ENCODE measurements at places on chromosomes 5 and 9. TPM values are rescaled to one million over a fixed set of nuclear protein-coding genes. Genes with fewer than 3 reads are reported as not detected.

ZNF300 gene
- 0.77 TPM for total RNA-seq

KCNN2 gene
- 1.3 TPM for total RNA-seq

DNA sequence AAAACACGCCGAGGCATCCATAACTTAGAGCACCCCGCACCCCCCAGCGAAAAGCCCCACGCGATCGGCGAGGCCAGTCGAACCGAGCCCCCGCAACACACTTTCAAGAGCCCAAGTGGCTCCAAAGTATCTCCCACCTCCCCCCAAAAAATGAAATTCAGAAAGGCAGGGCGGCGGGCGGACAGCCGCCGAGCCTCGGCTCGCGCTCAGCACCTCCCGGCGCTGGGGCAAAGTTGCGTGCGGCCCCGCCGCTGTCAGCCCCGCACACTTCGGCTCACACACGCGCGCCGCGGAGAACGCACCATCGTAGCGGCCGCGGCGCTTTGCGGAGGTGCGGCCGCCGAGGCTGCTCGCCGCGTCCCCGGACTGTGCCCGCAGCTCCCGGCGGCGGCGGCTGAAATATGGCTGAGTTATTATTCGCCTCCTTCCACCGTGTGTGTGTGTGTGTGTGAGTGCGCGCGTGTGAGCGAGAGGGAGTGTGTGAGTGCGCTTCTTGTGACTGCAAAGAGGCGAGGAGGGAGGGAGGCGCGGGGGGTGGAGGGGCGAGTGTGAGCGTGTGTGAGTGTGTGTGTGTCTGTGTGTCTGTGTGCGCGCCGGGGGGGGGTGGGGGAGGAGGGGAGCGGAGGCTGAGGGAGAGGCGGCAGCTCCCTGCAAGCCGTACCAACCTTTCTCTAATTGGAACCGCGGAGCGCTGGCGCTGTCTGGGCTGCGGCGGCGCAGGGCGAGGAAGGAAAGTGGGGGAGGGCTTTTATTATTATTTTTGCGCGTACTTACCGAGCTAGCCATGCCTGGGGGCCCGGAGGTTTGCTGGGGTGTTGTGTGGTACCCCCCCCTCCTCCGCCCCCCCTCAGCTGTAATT, 599 bp downstream of the MLLT3 start:
- no peaks in the 10 kb centered on the region for H3K36me3 ChIP-seq
- peak overlapping the region; percentile 81 for H3K27ac ChIP-seq
- no peaks in the 10 kb centered on the region for H3K27me3 ChIP-seq
- peak overlapping the region; percentile 71 for H3K4me3 ChIP-seq
- DNase-seq: peak; percentile 75

- DNase-seq: no peak
- no peaks in the 10 kb centered on the region for H3K36me3 ChIP-seq
- no peaks in the 10 kb centered on the region for H3K27me3 ChIP-seq
- no peak overlapping the region for H3K27ac ChIP-seq
- no peaks in the 10 kb centered on the region for H3K4me1 ChIP-seq
Observed at GRCh38 chr9:8674536-8674935, 875.0 kb upstream of the DMAC1 start.

DNA sequence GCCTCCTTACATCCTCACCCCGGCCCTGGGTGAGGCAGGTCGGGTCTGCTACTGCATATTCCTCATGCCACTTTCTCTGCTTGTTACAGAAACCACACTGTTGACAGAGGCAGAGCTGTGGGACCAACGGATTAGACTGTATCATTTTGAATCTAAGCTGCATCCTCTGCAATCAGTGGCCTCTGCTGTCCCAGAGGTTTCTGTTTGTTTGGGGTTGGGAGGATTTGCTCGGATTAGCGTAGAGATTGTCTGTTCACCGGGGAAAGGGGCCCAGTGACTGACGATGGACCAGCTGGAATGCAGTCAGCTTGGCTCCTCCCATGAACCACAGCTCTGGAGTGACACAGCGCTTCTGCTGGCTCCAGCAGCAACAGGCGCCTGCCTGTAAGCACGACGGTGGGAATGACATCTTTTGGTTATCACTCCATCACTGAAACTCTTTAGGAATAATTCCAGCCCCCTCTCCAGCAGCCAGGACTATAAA, 37.3 kb upstream of the ADRA1B start:
- no peaks in the 10 kb centered on the region for H3K27me3 ChIP-seq
- H3K36me3 ChIP-seq: no peaks in the 10 kb centered on the region
- peak; percentile 81 for DNase-seq
- H3K4me1 ChIP-seq: peaks cover 5% of the 10 kb centered on the region
- H3K4me3 ChIP-seq: no peak overlapping the region

DNA sequence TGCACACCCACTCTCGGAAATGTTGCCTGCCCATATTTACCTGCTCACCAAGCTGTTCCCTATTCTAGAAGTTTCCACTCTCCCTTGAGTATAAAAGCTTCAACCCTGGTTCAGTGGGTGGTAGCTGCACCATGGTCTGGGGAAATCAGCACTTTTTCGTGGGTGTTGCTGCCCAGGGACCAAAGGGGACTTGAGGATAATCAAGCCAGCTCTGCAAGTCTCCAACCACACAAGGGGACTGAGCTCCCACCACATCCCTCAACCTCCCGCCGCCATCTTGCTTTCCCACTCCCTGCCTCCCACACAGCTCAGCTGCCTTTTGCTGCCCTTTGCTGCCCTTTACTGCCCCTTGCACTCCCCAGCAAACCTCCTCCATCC, 210.0 kb downstream of the AUH start:
- DNase-seq: no peak
- H3K4me1 ChIP-seq: no peaks in the 10 kb centered on the region
- H3K27me3 ChIP-seq: no peaks in the 10 kb centered on the region
- no peaks in the 10 kb centered on the region for H3K36me3 ChIP-seq

DNA sequence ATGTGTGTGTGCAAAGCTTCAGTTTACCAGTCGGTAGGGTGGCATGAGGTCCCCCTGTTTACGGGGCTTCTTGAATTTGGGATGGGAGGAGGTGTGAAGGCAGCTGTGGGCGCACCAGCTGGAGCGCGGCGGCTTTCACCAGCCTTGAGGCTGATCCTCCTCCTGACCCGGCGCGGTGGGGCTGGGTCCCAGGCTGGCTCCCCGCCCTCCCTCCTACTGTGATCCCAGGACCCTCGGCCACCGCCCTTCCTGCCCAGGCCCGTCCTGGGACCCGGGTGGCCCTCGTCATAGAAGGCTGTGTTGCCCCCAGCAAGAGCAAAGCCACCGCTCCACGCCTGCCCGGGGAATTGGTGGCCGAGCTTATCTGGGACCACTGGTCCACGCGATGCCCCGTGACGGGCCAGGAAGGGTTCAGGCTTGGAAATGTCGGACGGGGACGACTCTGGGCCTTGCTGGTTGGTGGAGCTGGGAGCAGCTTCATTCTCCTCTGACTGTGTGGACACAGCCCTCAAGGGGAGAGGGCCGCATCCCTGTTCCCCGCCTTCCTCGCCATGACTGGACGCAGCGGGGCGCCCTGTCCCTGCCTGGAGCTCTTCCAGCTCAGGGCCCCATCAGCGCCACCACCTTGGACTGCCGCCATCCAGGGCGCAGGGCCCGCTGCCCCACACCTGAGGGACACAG, 271.1 kb upstream of the IRX1 start:
- peaks cover 6% of the 10 kb centered on the region for H3K27me3 ChIP-seq
- H3K4me3 ChIP-seq: no peak overlapping the region
- DNase-seq: no peak
- H3K4me1 ChIP-seq: no peaks in the 10 kb centered on the region
- no peak overlapping the region for H3K27ac ChIP-seq

- no peak overlapping the region for H3K4me3 ChIP-seq
- DNase-seq: no peak
- H3K27me3 ChIP-seq: peaks cover 43% of the 10 kb centered on the region
- no peak overlapping the region for H3K27ac ChIP-seq
Observed at GRCh38 chr5:175883506-175883905, 12.1 kb downstream of the CPLX2 start.

GRCh38 chr9:137240841-137241489, at the start of gene TUBB4B:
TSS of gene TUBB4B (plus strand) at chr9:137241287. CDS start at chr9:137241361, 74 bp downstream.
- H3K4me3 ChIP-seq: peak within 1 kb of the TSS; percentile 97
- DNase-seq: peak; percentile 100
- H3K4me1 ChIP-seq: peaks cover 63% of the 10 kb centered on the region
- H3K27ac ChIP-seq: peak within 1 kb of the TSS; percentile 98
- no peaks in the 10 kb centered on the region for H3K27me3 ChIP-seq
- H3K36me3 ChIP-seq: no peaks in the 10 kb centered on the region

GRCh38 chr9:125137200-125137599, 6.1 kb downstream of the SCAI start:
- no peak overlapping the region for H3K27ac ChIP-seq
- H3K27me3 ChIP-seq: no peaks in the 10 kb centered on the region
- H3K4me3 ChIP-seq: no peak overlapping the region

- no peaks in the 10 kb centered on the region for H3K27me3 ChIP-seq
- peak overlapping the region; percentile 9 for H3K4me3 ChIP-seq
- DNase-seq: no peak
- no peaks in the 10 kb centered on the region for H3K36me3 ChIP-seq
- H3K4me1 ChIP-seq: peaks cover 52% of the 10 kb centered on the region
Observed at GRCh38 chr9:4826417-4827166, 33.8 kb downstream of the RCL1 start.

- no peak for DNase-seq
- peak overlapping the region; percentile 49 for H3K4me3 ChIP-seq
- H3K36me3 ChIP-seq: no peaks in the 10 kb centered on the region
- no peak overlapping the region for H3K27ac ChIP-seq
Observed at GRCh38 chr9:136799079-136799853, 3.1 kb downstream of the CCDC183 start.
